Activated T-helper 1 cell treated with anti-CD3 and anti-CD28 coated beads, Interleukin-2, amount 50 U/mL, for 16 hours (primary cell): ENCODE measurements at places on chromosomes 7 and 10.

DNA sequence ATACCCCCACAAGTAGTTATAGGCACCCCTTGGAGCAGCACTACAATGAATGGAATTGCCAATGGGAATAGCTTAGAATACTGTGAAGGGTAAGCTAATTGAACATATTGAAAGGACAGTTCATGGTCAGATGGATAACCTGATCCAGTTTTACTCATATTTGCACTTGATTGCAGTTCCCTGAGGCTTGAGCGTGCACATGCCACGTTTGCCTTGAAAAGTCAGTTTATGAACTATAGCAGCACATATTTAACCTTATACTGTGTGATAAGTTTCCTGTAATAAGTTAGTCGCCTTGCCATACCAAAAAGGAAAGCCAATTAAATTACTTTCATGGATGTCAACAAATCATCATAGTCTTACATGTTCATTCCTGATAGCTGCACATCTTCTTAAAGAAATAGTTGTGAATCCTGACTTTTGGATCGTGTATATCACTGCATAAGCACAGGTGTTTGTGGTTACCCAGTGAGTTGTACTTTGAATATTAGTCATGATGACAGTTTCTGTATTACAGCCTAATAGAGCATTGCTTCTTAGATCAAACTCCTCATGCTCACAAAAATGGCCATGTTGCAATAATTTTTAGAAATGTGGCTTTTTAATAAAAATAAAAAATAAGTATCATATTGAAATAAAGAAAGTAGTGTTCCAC lies 21.6 kb downstream of the DNTT start:
- DNase-seq: no peak

- no peak for DNase-seq
Measured at GRCh38 chr10:124124123-124124768, 30.8 kb upstream of the CHST15 start.

- no peak for DNase-seq
Measured at GRCh38 chr10:125003901-125004467, 62.1 kb downstream of the ZRANB1 start.

GRCh38 chr10:87092861-87093631 lies 1.6 kb downstream of the GLUD1 start:
- no peak for DNase-seq

DNA sequence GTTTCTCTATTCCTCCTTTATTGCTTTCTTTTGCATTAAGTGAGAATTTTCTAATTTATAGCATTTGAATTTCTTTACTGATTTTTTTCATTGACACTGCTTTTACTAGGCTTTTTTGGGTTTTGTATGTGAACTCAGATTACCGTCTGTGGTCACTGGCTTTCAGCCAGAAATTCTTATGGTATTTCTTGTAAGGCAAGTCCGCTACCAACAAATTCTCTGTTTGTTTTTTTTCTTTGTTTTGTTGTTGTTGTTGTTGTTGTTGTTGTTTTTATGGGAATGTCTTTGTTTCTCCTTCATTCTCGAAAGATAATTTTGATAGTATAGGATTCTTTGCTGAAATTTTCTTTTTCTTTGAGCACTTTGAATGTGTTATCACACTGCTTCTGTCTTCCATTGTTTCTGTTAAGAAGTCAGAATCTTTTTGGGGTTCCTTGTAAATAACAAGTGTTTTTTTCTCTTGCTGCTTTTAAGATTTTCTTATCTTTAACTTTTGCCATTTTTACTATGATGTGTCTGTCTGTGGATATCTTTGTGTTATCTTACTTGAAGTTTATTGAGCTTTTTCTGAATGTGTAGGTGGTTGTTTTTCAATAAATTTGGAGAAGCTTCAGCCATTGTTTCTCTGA lies 7.2 kb downstream of the NET1 start:
- DNase-seq: no peak

DNA sequence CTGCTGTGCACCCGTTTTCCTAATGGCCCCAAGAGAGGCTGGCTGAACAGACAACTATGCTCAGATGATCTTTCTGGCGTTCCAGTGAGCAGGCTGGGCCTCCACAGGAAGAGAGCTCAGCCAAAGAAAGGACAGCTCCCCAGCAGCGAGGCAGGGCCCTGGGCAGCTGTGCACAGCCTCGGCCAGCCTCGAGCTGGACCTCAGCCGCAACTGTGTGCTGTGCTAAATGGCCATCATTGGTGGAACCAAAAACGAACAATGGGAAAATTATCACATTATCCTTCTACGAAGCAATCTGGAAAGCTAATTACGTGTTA lies 97.5 kb downstream of the CTBP2 start:
- DNase-seq: no peak

DNA sequence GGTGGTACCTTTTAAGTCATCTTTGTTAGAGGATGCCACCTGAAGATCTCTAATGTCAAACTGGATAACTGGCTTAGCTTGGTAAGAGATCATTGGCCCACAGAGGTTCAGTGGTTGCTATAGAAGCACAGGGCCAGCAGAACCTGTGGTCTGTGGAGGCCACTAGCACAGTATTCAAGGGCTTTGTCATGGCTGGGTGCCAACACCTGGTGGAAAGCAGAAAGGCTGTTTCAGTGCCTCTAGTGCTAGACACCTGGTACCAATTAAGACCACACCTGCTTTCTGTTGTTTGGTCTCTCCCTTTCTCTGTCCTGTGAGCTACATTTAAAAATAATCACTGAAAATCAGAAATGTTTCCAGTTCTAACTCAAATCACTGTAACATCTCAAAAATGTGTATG lies 10.0 kb upstream of the PCGF5 start:
- DNase-seq: no peak

DNA sequence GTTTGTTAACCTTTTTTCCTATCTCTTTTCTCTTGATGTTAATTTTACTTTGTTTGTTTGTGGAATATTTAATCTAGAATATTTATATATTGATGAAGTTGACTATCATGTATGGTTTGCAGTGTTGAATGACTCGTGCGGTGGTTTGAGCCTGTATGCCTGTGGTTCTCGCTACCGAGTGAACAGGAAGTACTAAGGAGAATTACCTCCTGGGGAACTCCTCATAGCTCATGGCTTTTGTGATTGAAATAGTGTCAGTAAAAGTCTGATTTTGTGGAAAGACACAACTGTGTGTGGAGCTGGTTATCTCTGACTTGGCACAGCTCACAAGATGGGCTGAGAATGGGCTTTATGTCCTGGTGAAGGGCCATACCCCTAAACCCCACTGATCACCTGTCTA lies 498.6 kb downstream of the GLRX3 start:
- DNase-seq: no peak

DNA sequence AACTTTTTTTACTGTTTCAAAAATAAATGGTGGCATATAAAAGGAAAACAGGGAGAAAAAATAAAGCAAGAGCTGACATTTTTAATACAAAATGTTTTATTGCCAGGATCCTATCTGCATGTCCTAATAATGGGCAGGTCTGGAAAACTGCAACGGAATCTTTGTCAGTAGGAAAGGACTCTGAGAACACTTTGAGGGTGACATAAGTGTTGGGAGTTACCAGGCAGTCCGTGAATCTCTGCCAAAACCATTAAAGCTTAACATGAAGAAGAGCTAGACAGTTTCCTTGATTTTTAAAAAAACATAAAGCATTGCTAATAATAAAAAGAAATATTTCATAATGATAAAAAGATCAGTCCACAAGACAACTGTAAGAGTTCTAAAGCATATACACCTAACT lies 80.7 kb downstream of the AGMO start:
- no peak for DNase-seq

- DNase-seq: no peak
Measured at GRCh38 chr10:114058297-114058696, 14.6 kb downstream of the ADRB1 start.

DNA sequence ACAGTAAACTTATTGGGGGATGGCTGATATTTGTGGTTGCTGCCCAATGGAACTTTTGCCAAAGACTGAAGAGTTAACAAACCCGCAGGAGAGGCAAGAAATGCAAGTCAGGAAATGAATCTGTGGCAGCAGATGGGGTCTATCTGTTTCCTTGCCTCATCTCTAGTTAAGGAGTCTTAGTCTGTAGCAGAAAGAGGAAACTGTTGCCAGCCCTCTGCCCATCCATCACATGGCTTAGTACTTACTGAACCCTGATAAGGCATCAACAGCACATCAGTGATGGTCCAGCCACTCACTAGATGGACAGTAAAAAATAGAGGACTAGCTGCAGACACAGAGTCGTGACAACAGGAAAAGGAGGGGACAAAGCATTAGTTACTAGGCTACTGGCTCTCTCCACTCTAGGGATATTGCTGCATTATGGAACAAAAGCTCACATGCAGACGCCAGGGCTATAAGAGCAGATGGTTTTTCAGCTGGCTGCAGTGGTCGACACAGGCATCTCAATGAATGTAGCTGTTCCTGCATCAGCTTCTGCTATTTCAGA lies 614.7 kb downstream of the PARD3 start:
- DNase-seq: no peak

- DNase-seq: no peak
Measured at GRCh38 chr10:119539359-119539825, 3.1 kb downstream of the RGS10 start.

- no peak for DNase-seq
Measured at GRCh38 chr10:99873846-99874245, 91.4 kb downstream of the ABCC2 start.

- no peak for DNase-seq
Measured at GRCh38 chr7:73909051-73909941, 48.3 kb downstream of the TMEM270 start.

- no peak for DNase-seq
Measured at GRCh38 chr7:133709036-133709880, 417.9 kb upstream of the LRGUK start.

GRCh38 chr7:65382452-65382851 lies 8.8 kb downstream of the ZNF92 start:
- no peak for DNase-seq

GRCh38 chr10:79137826-79138225 lies 69.1 kb downstream of the ZMIZ1 start:
- DNase-seq: peak; percentile 11

DNA sequence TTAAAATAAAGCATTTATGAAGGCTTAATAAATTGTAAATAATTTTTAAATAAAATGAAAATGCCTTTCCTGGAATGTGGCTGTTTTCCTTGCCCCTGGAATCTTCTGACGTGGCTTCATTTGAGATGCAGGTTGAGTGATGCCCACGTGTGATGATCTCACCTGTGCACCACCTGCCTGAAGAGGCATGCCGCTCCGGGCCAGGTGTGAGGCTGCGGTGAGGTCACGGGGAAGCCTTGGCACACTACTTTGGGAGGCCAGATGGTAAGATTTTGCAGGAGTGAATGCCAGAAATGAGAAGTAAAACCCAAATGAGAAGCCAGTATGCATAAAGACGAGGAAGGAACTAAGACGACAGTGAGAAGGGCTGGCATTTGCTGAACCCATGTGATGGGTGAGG lies 36.2 kb downstream of the GOT1 start:
- DNase-seq: no peak

GRCh38 chr10:72274730-72275350 lies 1.1 kb downstream of the DDIT4 start:
- peak; percentile 48 for DNase-seq

DNA sequence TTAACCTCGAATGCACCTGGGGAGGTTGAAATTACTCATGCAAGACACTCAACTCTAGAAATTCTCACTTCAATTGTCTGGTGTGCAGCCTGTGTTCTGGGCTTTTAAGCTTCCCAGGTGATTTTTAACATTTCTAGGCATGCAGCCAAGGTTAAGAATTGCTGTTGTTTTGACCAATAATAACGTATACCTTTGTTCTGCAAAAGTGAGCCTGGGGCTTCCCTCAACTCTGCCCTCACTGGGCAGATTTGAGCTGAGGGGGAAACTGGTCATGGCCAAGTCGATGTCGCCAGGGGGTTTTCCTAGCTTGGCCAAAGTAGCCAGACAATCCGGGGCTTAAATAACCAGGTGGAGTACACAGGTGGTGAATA lies 568 bp downstream of the PRSS2 start:
- no peak for DNase-seq

GRCh38 chr10:14382022-14382421 lies 51.3 kb upstream of the FRMD4A start:
- DNase-seq: peak; percentile 17

- no peak for DNase-seq
Measured at GRCh38 chr7:1715671-1716074, 45.6 kb downstream of the ELFN1 start.

DNA sequence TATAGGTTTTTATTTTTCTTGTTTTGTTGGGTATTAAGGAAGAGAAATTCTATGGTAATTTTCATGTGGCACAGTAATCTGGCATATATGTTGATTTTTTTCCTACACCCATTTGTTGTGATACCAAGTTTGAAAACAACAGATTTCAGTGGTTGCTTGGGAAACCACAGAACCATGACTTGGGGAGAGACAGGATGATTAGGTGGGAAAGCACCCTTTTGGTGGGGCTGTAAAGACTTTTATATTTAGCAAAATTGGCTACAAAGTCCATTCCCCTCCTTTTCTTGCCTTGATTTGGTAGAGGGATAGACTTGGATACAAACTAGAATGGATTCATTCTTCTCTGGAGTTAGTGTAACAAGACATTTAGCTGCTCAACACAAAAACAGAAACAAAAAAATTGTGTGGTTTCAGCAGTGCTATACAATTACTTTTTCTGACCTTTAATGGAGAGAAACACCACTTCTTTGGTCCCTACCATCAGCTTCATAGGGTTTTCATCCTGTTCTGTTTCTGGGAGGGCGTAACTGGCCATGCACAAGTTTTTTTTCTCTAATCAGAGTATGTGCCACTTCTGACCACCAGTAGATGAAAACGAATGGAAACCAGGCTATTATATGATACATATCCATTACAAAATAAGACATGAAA lies 52.7 kb downstream of the FIGNL1 start:
- no peak for DNase-seq
